ENCODE measurements at places on chromosomes 12 and 14.
A peak's percentile ranks its signal among the peaks of the same experiment; 100 is the strongest.

GRCh38 chr12:30155001-30155730 lies 371.4 kb upstream of the TMTC1 start:
- DNase-seq, result no peak

DNA sequence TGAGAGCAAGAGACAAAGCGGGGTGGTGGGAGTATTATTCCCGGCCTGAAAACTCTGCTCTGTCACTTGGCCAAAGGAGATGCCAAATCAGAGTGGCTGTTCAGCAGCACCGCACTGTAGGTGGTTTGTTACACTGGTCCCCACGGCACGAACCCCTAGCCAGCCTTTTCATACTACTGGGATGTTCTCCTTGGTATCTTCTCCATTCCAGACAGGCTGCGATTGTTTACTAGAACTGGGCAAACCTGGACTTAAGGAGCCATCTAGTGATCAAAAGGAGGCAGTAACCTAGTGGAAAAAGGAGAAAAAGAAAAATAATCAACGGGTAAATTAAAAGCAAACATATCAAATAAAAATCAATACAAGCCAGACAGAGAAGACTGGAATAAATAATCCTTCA lies 58.9 kb upstream of the TMTC2 start:
- no peak for DNase-seq

DNA sequence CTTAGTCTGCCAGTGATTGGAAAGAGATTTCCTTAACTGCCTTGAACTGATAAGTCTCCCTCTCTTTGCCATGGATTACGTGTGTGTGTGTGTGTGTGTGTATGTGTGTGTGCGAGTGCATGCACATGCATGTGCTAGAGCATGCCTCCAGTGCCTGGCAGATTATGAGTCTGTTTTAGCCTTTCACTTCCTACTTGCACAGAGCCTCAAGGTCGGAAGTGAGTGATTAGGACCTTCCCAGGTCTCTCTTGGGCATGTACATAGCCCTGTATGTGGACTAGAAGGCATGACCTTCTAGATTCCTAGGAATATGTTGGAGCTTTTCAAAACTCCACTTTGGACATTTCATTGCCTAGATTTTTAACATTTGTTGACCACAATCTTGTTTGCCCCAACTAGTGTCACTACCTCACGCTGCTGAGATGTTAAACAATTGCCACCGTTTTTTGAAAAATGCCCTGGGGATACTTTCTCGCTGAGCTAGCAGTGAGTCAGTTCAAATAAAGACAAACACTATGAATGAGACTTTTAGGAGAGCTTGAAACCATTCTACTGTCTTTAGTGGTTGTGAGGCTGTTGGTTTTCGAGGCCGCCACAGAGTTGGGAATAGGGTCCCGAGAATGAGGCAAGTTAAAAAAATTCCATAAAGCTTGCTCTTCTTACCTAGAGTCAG lies 28.2 kb downstream of the KIAA0586 start:
- DNase-seq, result no peak

GRCh38 chr12:131833896-131834641 lies 5.9 kb downstream of the MMP17 start:
- DNase-seq, result no peak

DNA sequence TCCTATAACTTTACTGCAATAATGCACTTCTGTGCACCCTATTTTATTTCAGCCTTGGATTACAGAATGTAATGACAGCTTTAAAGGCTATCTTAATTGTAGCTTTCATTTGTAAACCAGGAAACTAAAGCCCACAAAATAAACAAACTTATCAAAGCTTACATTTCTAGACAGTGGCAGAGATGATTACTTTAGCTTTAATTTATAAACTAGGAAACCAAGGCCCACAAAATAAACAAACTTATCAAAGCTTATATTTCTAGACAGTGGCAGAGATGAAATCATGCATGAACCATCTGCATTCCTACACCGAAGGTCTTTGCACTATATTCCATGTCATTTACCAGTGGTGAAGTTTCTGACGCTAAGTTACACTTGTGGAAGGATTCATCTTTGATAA lies 74.4 kb downstream of the PRKD1 start:
- no peak for DNase-seq

GRCh38 chr12:48969833-48970701 lies 1.5 kb downstream of the WNT10B start:
- DNase-seq, result no peak

- no peak for DNase-seq
These were observed 12.1 kb downstream of the SIRT4 start for GRCh38 chr12:120314220-120314619.

GRCh38 chr12:69179786-69180185 lies 59.6 kb upstream of the CPSF6 start:
- DNase-seq, result no peak

DNA sequence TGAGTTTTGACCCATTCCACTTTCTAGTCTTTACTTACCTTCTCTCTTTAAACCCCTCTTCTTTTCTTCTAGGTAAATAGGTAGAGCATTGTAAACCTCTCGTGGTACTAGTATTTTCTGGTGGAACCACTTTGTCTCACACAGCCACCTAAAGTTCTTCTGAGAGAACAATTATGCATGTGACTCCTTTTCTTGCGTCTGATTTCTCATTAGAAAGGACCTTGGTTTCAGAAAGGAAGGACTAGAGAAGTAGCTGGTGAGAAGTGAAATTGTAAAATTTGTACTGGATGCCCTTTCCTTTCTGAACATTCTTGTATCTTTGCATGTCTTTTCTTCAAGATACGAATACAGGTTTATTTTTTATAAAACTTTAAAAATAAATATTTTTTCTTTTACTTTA lies 99.0 kb downstream of the NUBPL start:
- DNase-seq, result no peak

GRCh38 chr12:119694111-119694510 lies 26.2 kb downstream of the PRKAB1 start:
- no peak for DNase-seq

DNA sequence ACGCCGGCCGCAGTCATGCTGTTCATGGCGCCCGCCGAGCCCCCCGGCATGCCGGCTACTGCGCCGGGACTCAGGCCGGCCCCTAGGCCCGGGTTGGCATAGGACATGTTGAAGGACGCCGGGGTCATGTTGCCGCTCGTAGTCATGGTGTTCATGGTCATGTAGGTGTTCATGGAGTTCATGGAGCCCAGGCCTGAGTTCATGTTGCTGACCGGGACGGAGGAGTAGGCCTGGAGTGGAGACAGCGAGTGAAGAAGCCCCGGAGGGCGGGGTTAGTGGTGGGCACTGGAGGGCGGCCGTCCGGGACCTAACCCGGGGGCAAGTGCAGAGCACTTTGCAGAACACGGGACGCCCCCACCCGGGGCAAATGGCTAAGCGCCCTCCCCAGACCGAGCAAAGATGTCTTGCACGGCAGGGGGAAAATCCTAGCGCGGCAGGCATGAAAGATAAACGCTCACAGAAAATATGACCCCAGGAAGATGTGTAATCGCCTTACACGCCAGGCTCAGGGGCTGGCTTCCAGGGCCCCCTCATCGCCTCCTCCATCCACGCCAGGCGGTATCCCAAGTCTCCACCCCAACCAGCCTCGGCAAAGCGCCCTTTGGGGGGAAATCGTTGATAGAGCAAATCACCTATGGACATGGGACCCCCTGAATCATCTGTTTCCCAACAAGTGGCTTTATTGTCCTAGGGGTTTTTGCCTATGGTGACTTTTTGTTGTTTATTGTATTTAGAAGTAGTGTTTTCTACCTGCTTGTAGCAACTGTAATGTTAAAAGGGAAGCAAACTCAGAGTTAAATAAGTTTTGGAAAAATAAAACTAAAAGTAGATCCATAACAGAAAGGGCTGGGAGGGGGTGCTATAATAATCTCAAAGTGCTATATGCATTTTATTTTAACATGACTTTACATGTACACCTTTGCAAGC lies 2.3 kb downstream of the FOXA1 start:
- DNase-seq, result no peak

- no peak for DNase-seq
These were observed 870.8 kb downstream of the GALC start for GRCh38 chr14:87122166-87122565.

- no peak for DNase-seq
These were observed 48.9 kb upstream of the PPP1CC start for GRCh38 chr12:110791589-110791988.

GRCh38 chr12:132322206-132323132 lies 6.9 kb downstream of the GALNT9 start:
- no peak for DNase-seq

DNA sequence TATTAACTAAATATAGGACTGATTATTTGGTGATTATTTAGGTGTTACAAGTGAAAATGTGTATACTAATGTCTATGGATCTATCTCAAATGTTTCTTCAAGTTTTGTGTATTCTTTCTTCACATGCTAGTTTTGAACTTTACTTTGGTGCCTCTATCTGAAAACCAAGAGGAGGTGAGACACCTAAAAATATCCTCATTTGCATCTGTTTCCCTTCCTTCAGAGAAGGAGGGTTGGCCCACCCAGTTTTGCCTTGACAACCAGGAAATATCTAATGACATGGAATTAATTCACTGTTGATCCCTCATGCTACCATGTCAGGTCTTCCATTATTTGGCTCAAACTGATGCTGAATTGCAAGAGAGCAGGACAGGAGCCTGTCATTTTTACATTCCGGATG lies 500.4 kb downstream of the NELL2 start:
- DNase-seq, result no peak

- DNase-seq, result no peak
These were observed 163.7 kb downstream of the SNAPC1 start for GRCh38 chr14:61925732-61926435.

DNA sequence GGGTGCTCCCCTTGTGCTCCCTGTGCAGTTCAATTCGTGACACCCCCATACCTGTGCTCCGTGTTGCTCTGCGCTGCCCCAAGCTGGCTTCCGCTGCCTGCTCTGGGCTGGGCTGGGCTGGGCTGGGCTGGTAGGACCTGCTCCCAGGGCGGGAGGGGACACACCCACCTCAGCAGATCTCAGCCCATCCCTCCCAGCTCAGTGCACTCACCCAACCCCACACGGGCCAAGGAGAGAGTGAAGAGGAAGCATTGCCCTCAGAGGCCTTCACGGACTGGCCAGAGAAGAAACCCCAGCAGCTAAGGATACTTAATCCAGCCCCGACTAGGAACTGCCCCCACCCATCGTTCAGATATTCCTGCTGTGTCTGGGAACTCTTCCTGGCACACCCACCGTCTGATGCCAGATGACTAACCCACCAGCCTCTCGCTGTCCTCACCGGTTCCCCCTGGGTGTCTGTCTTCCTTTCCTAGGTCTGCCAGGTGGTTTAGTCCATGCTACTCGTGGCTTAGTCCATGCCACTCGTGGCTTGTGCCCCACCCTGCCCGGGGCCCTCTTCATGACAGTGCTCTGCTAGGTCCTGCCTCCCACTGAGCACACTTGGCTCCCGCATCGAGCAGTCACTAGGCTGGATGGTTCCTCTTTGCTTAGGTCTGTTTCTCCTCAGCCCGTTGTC lies at the start of gene LPAR5:
LPAR5 (minus strand) TSS at position 104 of the 676 bp plus-strand sequence. CDS start 14,711 bp downstream, outside the sequence.
- DNase-seq, result peak; percentile 75

- DNase-seq, result no peak
These were observed 56.7 kb downstream of the LRRIQ1 start for GRCh38 chr12:85092814-85093370.

DNA sequence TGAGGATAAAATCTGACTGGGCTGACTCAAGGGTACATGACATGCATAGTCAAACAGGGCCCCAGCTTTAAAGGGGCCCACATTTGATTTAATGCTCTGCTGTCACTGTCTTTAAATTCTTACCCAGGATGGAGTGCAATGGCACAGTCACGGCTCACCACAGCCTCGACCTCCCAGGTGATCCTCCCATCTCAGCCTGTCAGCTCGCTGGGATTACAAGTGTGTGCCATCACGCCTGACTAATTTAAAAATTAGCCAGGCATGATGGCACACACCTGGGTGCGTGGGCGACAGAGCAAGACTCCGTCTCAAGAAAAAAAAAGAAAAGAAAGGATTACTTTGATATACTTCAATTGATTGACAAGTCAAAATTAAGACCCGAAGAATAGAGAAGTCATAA lies 9.2 kb upstream of the PLBD1 start:
- no peak for DNase-seq

- no peak for DNase-seq
These were observed 8.8 kb downstream of the EIF2B2 start for GRCh38 chr14:75011356-75011994.

- no peak for DNase-seq
These were observed 21.1 kb downstream of the MOAP1 start for GRCh38 chr14:93163564-93163963.

GRCh38 chr12:126064028-126064427 lies 998.8 kb downstream of the AACS start:
- DNase-seq, result no peak

DNA sequence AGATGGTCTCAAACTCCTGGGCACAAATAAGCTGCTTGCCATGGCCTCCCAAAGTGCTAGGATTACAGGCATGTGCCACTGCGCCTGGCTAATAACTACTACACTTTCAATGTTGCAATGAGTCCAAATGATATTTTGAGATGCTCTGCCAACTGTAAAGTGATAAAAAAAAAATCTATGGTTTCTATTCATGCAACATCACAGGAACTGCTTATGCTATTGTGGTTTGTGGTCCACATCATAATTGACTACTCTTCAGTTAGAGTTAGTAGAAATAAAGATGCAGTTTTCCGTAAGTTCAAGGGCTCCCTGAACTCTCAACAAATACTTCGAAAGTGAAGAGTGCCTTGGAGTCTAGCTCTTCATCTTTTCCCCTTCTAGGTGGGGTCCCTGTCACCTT lies 239.4 kb downstream of the C12orf75 start:
- no peak for DNase-seq

DNA sequence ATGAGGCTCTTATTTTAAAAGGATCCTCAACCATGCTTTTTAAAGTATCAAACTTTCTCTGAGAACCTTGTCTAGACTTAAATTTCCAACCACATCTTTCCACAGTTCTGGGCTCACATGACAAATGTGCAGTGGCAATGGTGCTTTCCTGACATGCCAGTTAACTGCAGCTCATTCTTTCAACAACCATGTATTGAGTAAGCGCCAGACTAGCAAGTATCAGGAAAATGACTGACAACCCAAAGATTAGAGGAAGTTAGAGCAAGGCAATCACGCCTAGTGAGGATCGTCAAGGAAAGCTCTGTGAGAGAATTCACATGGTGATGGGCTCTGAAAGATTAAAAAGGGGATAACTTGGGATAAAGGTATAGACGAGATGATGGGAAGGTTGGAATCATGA lies 35.8 kb downstream of the FLVCR2 start:
- no peak for DNase-seq

GRCh38 chr12:91126516-91126915 lies 15.2 kb upstream of the LUM start:
- no peak for DNase-seq

- no peak for DNase-seq
These were observed 29.4 kb downstream of the ITPR2 start for GRCh38 chr12:26803552-26803951.

GRCh38 chr14:99351166-99352007 lies 79.4 kb upstream of the BCL11B start:
- no peak for DNase-seq

Data from lower leg skin (tissue), 4 donors.